ENCODE measurements at places on chromosomes 16 and 17.

- DNase-seq, result no peak
Observed at GRCh38 chr16:50509521-50510341, 38.5 kb upstream of the NKD1 start.

GRCh38 chr17:42720996-42721583 is 23.8 kb downstream of the EZH1 start:
- no peak for DNase-seq

- DNase-seq, result no peak
Observed at GRCh38 chr16:51657848-51658247, 506.8 kb upstream of the SALL1 start.

- no peak for DNase-seq
Observed at GRCh38 chr16:59259074-59259949, 525.2 kb upstream of the GOT2 start.

DNA sequence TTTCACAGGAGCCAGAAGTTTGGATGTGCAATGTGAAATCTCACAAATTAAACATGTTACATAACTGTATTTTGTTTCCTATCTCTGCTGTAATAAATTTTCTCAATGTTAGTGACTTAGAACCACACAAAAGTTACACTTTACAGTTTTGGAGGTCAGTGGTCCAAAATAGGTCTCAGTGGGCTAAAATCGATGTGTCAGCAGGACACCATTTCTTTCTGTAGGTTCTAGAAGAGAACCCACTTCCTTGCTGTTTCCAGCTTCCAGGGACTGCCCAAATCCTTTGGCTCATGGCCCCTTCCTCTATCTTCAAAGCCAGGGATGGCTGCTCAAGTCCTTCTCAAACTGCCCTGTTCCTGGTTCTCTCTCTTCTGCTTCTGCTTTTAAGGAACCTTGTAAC is 252.7 kb downstream of the WWOX start:
- no peak for DNase-seq
